Right cardiac atrium (tissue), 5 donors: ENCODE measurements at places on chromosomes 12 and 14. TPM values are rescaled to one million over a fixed set of nuclear protein-coding genes. Genes with fewer than 3 reads are reported as not detected.

- DNase-seq: no peak
Measured at GRCh38 chr14:71371711-71372396, 464.6 kb downstream of the PCNX1 start.

The C12orf75 gene
- 1.7 TPM for total RNA-seq

DNA sequence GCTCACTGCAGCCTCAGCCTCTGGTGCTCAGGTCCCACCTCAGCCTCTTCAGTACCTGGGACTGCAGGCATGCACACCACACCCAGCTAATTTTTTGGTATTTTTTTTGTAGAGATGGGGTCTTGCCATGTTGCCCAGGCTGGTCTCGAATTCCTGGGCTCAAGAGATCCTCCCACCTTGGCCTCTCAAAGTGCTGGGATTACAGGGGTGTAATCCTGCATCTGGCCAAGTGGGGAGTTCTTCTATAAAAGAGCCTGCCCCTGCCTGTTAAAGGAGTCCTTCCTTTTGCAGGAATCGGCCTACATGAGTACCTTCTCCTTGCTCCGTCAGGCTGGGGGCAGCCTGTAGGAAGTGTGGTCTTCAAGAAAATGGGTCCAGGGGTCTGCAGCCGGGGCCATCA is 54.1 kb upstream of the RASSF3 start:
- no peak for DNase-seq

DNA sequence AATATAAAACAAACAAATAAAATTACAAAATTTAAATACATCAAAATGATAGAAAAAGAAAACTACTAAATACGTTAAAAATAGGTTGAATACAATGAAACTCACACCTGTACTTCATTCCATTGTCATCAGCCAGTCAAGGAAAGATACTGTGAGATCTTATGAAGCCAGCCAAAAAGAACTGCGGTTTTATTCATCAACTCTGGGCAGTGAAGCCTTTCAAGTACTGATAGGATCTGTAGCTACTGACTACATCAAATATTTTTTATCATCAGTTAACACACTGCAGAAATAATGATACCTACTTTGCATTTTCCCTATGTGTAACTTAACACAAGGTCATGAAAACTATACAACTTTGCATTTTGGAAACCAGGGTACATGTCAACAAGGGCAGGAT is 46.3 kb upstream of the FAR2 start:
- DNase-seq: no peak

- no peak for DNase-seq
Measured at GRCh38 chr12:90940872-90941499, 14.0 kb downstream of the CCER1 start.

- no peak for DNase-seq
Measured at GRCh38 chr12:38110026-38110699, 206.4 kb upstream of the ALG10B start.

DNA sequence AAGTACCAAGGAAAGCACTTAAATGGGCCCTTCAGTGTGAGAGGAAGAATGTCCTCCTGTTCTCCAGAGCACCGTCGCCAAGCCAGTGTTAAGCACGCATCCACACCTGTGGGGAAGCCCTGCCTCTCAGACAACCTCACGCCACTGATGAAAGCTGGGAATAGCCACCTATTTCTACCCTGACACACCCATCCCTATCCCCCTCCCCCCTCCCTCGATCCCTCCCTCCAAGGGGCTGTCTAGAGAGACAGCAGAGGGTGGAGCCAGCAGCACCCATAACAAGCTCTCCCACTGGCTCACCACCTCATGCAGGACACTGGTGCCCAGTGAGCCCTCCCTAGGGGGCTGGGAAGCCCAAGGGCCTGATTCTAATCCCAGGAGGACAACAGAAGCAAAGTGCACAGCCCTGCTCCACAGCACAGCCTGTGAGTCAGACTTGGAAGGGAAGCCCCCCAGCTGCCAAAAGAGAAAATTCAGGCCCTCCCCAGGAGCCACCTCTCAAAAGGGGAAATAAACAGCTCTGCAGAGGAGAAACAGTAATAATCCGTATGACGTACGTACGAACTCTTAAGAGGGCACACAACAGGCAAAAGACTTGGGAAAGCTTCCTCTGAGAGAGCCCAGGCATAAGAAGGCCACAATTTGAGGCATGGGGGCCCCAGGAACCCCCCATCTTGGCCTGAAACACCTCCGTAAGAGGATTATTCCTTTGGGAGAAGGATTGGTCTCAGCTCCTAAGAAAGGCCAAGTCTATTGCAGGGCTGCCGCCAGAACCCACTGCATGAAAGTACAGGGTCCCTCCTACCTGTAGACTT is 7.8 kb downstream of the PITPNM2 start:
- DNase-seq: no peak

The HCAR3 gene
- total RNA-seq: not detected

The KRT82 gene
- not detected for total RNA-seq
